Activated T-cell treated with anti-CD3 and anti-CD28 coated beads, Interleukin-2, amount 50 U/mL, for 72 hours (primary cell): ENCODE measurements at places on chromosomes 2 and 18. TPM values are rescaled to one million over a fixed set of nuclear protein-coding genes. Genes with fewer than 3 reads are reported as not detected.

GRCh38 chr18:57433934-57434535 is 1.1 kb upstream of the ONECUT2 start:
- no peak for DNase-seq

DNA sequence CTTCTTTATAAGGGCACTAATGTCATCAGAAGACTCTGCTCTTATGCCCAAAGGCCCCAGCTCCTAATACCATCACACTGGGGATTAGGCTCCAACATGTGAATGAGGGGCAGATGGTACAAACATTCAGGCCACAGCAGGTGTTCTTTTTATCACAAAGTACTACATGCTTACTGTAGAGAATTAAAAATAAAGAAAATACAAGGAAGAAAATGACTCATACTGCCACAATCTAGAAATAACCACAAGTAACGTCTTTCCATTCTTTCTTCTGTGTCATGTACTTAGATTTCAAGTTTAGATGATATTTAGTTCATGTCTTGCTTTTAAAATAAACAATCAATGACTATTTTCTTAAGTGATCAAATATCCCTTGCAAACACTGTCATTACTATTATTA is 100.3 kb upstream of the NEDD4L start:
- DNase-seq, result no peak

- no peak for DNase-seq
Observed at GRCh38 chr2:181458871-181459270, 1.7 kb downstream of the ITGA4 start.

DNA sequence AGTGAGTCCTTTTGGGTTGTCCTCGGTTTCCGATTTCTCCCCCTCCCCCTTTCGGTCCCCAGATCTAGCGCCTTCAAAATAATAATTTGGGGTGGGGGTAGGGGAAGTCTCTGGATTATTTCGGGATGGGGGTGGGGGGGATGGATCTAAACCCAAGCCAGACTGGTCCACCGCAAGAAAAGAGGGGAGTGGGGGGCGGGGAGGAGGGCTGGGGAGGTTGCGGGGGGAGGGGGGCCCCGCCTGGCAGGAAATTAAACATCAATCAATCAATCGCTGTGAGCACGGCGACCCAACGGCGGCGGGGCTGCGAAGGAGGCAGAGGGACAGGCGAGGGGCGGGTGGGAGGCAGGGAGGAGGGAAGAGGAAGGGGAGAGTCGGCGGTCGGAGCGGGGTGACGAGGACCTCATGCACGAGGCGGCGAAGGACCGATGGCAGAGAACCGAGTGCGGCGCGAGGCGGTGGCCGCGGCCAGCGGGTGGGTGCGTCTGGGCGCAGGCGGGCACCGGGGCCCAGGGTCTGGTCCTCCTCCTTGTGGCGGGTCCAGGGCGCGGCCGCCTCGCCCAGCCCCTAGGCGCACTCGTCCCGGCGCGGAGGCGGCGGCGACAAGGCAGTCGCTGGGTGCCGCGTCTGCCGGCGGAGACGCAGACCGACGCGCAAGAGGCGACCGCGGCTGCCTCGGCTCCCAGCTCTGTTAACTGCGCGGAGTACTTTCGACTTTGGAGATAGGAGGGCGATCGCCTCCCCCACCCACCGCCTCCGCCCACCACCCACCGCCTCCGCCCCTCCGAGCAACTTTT is 468 bp upstream of the SATB2 start:
- peak; percentile 44 for DNase-seq

GRCh38 chr2:60306267-60306861 is 247.1 kb downstream of the BCL11A start:
- DNase-seq, result no peak

DNA sequence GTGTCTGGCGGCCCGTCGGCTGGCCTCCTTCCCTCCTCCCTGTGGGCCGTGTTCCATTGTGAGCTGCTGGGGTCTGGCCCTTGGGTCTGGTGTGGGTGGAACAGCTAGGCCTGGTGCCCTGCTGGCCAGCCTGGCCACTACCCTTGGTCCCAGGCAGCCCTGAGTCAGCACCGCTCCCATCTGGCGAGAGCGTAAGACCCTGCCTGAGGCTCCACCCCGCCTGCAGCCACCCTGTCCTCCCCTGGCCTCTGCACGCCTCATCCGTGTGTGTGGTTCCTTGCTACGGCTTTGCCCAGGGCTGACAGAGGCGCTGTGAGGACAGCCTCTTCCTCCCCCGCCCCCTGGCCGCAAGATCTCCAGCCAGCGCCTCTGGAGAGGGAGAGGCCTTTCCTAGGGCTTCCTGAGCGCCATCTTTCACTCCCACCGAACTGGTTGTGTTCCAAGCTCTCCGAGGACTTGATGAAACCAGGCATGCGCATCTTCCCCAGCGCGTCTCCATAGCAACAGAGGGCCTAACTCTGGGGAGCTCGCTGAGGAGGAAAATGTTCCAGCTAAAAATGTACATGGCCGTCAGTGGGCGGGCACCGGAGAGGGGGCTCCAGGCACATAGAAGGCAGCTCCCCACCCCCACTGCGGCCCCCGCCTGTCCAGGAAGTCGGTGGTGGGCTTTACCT is 83.0 kb downstream of the STPG4 start:
- no peak for DNase-seq

Gene ANKRD30BL
- total RNA-seq, result not detected

DNA sequence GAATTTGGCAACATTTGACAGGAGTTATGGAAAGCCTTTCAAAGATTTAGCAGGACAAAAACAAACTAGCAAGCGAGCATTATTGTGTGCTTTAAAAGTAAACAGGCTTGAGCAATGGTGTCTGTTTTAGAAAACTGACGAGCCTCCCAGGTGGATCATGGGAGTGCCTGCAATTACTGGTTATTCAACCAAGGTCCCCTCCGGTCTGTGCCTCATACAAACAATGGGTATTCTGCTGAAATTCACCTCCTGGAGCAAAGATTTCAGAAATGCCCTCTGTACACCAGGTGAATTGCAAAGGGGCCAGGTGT is 22.4 kb downstream of the RTP5 start:
- DNase-seq, result no peak
